Articular chondrocyte of knee joint (primary cell): ENCODE measurements at places on chromosomes 11 and 22. TPM values are rescaled to one million over a fixed set of nuclear protein-coding genes. Genes with fewer than 3 reads are reported as not detected.

TMA7B gene
- total RNA-seq: not detected in 2 replicates

CSNK1E gene
- 84.9 and 97.3 TPM in 2 replicates for total RNA-seq

IL18 gene
- total RNA-seq: 0.39 TPM in 1 of 2 replicates, not detected in the other

KBTBD3 gene
- 7.4 and 11.1 TPM in 2 replicates for total RNA-seq

LRRC75B gene
- 3.9 and 4.2 TPM in 2 replicates for total RNA-seq

PANX3 gene
- 0.22 TPM in 1 of 2 replicates, not detected in the other for total RNA-seq

DRD2 gene
- 0.11 TPM in 1 of 2 replicates, not detected in the other for total RNA-seq

OR4D5 gene
- total RNA-seq: not detected in 2 replicates

KCTD14 gene
- 1.7 and 3.7 TPM in 2 replicates for total RNA-seq

PPFIBP2 gene
- total RNA-seq: 21.9 and 35.0 TPM in 2 replicates

FAM83F gene
- not detected in 2 replicates for total RNA-seq

SEC14L2 gene
- total RNA-seq: 16.3 and 18.2 TPM in 2 replicates

MS4A4E gene
- total RNA-seq: not detected in 2 replicates
